ENCODE measurements at places on chromosomes 5 and 9.

GRCh38 chr9:87610200-87611155, 112.8 kb downstream of the DAPK1 start:
- no peak for DNase-seq

DNA sequence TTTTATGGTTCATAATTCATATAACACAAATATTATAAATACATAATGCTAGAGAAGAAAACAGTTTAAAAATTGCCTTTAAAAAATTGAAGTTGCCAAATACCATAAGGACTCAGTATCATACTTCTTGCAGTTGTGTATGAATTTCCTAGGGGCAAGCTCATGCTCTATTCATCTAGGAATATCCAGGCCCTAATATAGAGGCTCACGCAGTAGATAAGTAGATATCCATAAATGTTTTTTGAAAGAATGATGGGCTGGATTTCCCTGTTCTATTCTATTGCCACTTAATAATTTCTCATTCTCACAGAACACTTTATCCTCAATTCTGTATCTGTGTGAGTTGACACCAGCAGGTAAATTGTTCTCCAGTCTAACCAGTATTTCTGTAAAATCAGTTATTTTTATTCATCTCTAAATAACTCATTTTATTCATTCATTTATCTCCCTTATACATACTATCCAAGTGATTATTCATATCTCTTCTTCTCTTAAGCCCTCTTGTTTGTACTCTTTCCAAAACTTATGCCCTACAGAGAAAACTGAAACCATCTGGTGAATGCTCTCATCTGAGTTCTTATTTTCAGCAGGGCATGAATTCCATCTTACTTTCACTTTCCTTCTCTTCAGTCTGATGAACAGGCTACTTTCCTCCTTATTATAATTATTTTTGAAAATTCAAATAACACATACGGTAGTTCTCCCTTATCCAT, 97.1 kb downstream of the SLC44A1 start:
- DNase-seq: peak; percentile 17

DNA sequence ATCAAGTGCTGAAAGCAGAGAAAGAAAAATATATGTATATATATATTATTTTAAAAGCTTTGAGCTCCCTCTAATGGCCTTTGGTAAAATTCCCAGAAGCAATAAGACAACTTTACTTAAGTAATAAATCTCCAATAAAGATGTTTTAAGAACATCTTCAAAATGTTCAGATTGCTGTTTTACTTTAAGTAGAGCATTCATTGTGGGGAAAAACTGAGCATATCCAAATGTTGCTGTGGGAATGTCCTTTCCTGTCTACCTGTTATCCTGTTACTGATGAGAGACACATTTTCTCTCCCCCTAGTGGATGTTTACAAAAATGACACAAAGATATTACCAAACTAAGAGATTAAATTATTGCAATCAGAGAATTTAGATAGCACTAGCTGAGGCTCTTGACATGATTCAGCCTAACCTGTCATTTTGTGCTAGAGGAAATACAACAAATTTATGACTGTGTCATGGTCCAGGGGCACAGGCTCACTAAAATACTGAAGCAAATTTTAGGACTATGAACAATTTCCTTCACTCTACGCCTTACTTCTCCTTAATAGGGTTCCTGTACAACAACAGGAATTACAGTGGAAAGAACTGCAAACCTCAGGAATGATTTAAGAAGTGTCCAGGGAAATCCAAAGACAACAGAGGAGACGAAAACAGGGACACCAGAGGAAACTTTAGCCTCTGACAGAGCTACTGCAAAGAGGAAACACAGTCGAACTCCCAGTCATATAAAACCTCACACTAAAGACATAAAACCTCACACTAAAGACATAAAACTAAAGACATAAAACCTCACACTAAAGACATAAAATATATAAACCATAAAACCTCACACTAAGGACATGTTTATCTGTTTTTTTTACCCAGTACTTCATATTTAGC, 24.3 kb upstream of the PRRC1 start:
- DNase-seq: peak; percentile 41

GRCh38 chr9:72315510-72316311, 49.3 kb downstream of the ZFAND5 start:
- no peak for DNase-seq

DNA sequence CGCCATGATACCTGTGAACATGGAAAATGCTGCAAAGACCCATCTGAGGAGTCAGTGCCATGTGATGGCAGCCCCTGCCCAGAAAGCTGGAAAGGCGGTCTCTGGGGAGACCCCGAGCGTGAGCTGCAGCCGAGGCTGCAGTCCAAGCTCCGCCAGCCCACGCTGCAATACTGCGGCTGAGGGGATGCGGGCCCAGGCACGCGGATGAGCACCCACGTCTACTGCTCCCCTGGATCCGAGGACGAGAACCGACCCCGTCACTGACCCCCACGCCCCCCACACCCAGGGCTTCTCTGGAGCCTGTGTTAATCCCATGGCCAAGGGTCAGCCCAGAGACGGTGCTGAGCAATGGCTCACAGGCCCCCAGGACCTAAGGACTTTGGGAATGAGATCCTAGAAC, 32.4 kb downstream of the SLC12A7 start:
- no peak for DNase-seq

- DNase-seq: no peak
Observed at GRCh38 chr5:137234973-137235943, 263.9 kb downstream of the SPOCK1 start.

GRCh38 chr9:134622896-134623257, 18.7 kb upstream of the COL5A1 start:
- no peak for DNase-seq

DNA sequence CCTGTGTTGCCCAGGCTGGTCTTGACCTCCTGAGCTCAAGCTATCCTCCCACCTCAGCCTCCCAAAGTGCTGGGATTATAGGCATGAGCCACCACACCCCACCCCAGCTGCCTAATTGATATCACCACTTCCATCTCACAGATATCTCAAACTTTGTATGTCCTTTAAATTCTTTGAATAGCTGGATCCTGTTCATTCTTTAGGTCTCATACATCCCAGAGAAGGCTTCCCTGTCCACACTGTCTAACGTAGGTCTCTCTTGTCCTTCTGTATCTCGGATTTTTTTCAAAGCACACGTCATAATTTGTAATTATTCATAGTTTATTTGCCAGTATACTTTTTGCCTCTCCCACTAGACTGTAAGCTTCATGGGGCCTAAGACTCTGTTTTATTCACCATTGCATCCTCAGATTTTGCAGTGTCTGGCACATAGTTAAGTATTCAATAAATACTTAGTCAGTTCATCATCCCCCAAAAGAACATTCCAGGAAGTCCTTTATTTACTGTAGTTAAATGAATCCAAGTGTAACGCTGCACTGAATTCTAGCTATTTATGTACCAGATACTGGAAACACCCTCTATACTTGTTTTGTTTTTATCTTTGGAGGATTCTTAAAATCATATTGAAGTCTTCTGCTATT, 10.5 kb downstream of the ARSK start:
- DNase-seq: no peak

DNA sequence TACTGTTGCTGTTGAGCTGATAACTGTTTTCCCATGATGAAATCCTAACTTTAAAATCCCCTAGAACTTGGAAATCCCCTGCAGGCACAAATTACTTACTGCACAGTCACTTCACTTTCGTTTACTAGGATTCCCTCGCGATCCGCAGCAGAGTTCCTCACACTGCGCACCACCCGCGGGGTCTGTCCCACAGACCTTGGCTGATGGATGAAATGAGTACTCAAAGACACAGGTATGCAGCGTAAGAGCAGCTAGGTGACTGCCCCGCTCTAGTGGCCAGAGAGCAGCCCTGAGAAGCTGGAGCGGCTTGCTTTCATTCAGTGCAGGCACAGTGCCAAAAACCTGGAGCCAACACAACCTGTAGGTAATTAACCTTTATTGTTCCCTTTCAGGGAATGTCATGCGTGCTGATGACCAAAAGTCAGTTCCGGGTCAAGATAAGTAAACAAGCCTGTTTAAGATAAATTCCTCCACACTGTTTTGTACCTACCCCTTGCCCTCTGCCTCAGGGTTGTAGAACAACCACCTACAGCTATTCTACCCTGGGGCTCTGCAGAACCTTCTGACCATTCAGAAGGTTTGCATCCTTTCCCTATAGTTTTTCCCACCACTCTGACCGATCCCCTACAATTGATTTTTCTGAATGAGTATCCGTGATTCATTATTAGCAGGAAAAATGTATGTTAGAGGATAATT, 191.2 kb downstream of the CDH9 start:
- no peak for DNase-seq

GRCh38 chr9:103798620-103799019, 295.5 kb upstream of the SMC2 start:
- DNase-seq: no peak

GRCh38 chr5:126658561-126658960, 57.8 kb downstream of the PHAX start:
- no peak for DNase-seq

DNA sequence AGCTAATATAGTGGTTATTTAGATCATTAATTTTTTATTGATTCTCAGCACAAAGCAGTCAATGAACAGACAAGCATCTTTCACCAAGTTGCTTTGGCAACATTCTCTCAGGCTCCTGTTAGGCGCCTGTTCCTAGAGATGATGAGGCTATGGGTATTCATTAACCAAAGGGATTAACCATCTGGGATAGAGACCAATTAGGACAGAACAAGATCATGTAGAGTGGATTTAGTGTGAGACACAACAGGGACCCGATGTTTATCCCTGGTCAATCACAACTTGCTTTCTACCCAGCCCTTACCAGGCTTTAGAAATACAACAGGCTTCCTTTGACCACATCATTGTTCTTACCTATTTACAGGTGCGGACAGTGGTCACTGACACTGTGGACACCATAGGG, 82.2 kb downstream of the PJA2 start:
- DNase-seq: no peak

GRCh38 chr9:69190863-69191181, 16.7 kb downstream of the TJP2 start:
- DNase-seq: no peak

DNA sequence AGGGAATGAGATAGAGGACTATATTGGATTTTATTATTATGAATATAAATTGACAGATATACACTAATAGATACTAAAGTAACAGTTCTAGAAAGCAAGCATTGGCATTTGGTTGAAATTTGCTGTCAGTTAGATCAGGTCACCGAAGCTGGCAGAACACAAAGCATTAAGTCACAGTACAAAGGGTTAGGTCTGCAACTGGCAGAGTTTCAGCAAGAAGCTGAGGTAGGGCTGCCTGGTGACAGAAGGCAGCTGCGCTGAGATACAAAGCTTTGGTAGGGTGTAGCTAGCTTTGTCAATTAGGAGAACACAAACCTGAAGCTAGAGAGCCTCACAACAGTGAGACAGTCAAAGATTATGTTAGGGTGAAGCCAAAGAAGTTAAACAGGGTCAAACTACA, 6.3 kb upstream of the CSNK1G3 start:
- DNase-seq: no peak

- no peak for DNase-seq
Observed at GRCh38 chr9:121609822-121610637, 41.4 kb upstream of the DAB2IP start.

- DNase-seq: no peak
Observed at GRCh38 chr5:143561219-143561618, 157.7 kb upstream of the NR3C1 start.

- no peak for DNase-seq
Observed at GRCh38 chr5:120037451-120037850, 408.1 kb downstream of the FAM170A start.

GRCh38 chr5:139684350-139684880, 36.3 kb downstream of the CXXC5 start:
- DNase-seq: no peak

DNA sequence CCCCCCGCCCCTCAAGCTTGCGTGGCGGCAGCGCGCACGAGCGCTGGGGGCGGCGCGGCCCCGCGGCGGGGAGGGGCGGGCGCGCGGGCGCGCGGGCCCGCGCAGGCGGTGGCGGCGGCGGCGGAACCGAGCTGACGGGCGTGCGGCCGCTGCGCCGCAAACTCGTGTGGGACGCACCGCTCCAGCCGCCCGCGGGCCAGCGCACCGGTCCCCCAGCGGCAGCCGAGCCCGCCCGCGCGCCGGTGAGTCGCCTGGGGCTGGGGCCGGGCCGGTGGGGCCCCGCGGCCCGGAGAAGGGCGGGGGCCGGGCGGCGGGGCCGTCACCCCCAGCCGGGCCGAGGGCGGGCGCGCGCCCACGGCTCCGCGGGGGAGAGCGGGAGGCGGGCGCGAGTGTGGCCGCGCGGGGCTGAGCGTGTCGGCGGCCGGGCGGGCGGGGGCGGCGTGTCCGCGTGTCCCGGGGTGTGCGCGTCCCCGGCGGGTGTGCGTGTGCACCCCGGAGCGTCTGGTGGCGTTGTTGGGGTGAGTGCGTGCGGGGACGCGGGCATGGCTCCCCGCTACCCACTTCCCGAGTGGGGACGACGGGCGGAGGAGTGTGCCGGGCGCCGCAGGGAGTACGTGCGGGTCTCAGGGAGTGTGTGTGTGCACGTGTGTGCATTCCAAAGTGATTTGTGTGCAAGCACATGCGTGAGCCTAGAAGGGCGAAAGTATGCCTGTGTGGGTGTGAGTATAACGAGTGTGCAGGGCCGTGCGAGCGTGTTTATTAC, at the start of gene NEK6:
TSS of gene NEK6 (plus strand) at position 106 of the 763 bp plus-strand sequence. CDS start 44,016 bp downstream, outside the sequence.
- no peak for DNase-seq

DNA sequence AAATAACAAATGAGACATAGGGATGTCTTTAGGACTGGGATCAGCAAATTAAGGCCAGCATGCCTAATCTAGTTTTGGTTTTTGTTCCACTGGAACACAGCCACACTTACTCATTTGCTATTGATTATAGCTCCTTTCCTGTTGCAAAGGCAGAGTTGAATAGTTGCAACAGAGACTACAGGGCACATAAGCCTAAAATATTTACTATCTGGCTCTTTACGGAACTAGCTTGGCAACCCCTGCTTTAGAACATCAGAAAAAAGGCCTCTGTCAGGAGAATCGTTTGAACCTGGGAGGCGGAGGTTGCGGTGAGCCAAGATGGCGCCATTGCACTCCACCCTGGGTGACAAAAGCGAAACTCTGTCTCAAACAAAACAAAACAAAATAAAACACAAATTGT, 384.8 kb downstream of the ELAVL2 start:
- no peak for DNase-seq

- DNase-seq: no peak
Observed at GRCh38 chr5:127431977-127432585, 85.4 kb upstream of the PRRC1 start.

DNA sequence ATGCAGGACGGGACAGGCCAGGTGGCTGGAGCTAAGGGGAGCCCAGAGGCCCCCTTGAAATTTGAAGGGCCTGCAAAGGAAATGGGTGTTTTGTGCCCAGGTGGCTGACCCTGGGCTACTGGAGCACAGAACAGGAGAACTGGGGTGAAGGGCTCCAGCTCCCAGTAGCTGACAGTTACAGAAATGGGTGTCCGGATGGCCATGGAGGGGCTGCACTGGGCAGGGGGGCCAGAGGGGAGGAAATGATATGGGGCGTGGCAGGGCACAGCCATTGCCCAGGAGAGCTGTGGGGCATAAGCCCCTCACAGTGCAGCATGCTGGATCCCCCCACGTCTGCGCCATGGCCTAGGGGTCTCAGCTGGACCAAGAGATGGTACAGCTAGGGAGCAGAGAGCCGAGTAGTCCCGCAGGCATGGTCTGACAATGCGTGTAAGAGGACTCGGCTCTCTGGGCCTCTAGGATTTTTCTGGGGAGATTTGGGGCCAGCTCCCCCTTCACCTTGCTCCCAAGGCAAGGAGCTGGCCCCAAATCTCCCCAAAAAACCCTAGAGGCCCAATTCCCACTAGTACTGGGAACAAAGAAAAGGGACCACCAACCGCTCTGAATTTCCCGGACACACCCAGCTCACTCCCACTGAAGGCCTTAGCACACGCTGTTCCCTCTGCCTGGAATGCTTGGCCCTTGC, 7.9 kb upstream of the CARD19 start:
- DNase-seq: no peak
